NCI-H510A treated with DMSO at 0.1 percent for 48 hours (cell line): ENCODE measurements at places on chromosomes 4 and X.
A peak's percentile ranks its signal among the peaks of the same experiment; 100 is the strongest.

DNA sequence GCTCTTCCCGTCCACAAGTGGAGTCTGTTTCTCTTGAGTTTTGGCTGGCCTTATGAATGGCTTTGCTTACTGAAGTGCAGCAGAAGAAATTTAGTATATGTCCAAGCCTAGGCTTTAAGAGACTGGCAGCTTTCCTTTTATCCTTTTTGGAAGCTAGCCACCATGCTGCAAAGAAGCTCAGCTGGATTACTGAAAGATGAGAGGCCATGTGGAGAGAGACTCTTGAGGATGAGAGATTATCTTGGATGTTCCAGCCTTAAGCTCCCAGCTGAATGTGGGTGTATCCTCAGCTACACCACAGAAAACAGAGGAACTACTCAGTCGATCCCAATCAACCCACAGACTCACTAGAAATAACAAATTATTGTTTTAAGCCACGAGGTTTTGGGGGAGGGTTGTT is 12.5 kb downstream of the CCNG2 start:
- DNase-seq = no peak

- DNase-seq = peak; percentile 61
Observed at GRCh38 chrX:56728752-56729151, 291 bp upstream of the NBDY start.

- DNase-seq = peak; percentile 4
Observed at GRCh38 chrX:16278927-16279326, 111.6 kb downstream of the MAGEB17 start.

DNA sequence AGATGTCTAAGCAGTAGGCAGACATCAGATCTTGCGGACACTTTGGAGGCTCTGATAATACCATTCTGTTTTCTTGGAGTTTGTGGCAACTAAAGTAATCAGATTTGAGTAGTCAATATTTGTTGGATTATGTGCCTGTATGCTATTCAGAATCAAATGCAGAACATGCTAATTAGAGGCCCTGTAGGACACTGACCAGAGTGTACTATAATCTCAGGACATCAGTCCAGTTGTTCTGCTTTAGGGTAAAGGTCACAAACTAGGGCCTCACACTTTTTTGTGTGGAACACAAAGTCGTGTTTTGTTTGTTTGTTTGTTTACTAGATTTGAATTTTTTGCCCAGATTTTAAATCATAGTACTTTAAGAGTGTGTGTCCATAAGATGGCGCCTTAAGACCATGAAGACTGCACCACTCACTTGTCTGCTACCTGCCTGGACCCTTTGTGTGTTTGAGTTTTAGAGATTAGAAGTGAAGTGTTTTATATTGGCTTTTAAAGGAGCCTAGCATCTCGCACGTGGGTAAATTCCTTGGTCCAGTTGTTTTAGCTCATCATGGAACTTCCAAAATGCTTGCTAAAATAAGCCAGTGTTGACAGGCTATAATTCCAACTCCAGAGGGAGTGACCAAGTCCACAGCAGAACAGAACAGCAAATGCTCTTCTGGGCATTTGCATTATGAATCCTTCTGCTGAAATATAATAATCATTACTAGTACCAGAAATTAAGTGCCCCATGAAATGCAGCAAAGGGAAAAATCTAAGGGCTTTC is 34.7 kb downstream of the IL13RA1 start:
- DNase-seq = no peak

DNA sequence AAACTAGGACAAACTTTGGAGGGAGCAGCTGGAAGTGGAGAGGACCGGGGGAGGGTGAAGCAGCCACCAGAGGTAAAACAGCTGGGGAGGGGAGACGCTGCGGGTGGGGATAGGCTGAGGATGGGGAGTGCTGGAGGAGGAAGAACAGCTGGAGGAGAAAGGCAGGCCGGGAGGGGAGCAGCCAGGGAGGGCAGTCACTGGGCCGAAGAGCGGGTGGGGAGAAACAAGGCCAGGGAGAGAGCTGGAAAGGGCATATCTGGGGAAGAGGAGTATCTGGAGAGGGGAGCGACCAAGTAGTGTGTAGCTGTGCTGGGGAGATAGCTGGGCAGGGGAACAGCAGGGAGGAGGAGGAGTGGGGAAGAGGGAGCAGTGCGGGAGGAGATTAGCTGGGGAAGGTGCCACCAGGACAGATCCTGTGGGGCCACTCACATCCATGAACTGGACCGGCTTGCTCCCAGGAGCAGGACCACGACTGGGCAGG is 2.7 kb downstream of the SLC38A5 start:
- no peak for DNase-seq

DNA sequence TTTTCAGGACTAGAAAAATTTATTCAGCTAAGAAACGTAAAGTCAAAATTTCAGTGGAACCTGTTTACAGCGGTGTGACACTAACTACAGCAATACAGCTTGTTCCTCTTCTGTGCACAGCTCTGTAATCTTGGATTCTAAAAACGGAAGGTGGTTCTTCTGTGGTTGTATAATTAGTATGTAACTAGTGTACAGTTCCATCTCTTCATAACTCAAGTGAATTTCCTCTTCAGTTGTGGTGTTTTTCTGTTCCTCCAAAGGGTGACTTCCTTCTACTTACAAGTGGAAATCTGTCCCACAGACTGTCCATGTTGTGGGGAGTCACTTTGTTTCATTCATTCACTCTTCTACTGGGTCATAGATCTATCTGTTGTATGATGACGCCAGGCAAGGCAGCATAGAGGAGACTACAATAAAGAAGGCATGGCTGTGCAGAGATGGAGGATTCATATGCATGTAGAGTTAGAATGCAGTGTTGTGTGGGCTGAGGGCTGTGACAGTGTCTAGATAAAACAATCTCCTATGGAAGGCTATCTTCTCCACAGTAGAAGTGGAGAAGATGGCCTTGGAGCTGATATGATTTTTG is 5.4 kb downstream of the DAPP1 start:
- no peak for DNase-seq

DNA sequence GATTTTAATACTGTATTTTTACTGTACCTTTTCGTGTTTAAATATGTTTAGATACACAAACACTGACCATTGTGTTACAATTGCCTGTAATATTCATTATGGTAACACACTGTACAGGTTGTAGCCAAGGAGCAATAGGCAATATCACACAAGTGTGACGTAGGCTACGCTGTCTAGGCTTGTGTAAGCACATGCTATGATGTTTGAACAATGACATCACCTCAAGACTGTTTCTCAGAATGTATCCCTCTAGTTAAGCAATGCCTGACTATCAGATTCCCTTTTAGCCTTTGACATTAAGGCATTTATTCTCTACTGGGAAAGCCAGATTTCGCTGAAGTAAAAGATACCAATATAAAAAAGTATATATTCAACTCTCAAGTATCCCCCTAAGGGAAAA is 66.2 kb downstream of the VCX3A start:
- no peak for DNase-seq
